Stimulated activated CD8-positive, alpha-beta memory T cell treated with anti-CD3 and anti-CD28 coated beads, Interleukin-15, amount 100 ng/mL, for 1 hour (primary cell): ENCODE measurements at places on chromosomes 6 and 20.

- DNase-seq = no peak
These were observed 544.6 kb upstream of the BTBD3 start for GRCh38 chr20:11372876-11373790.

DNA sequence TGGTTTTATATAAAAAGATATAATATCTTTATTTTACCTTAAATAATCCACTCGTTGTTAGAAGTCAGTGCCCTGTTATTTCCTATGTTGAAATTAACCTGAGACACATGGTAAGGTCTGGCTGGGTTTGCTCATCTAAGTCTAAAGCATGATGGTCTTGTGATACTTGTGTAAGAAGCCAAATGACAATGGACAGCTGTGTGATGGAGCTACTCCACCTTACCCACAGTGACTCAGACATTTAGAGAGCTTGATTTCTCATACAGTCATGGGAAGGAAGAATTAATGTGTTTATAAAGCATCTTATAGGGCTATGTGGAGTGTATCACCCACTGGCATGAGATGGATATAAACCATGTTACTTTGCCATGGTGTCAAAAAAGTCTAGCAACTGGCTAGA lies 11.7 kb downstream of the CTCFL start:
- no peak for DNase-seq

GRCh38 chr6:13428583-13429405 lies 58.6 kb downstream of the GFOD1 start:
- no peak for DNase-seq

- DNase-seq = no peak
These were observed 119.4 kb downstream of the RFPL4B start for GRCh38 chr6:112466373-112467151.

GRCh38 chr6:99912657-99913056 lies 81.4 kb downstream of the MCHR2 start:
- no peak for DNase-seq
